ENCODE measurements at places on chromosomes 4 and X.

- no peak for DNase-seq
These were observed 26.2 kb downstream of the ARAP2 start for GRCh38 chr4:36218121-36218520.

DNA sequence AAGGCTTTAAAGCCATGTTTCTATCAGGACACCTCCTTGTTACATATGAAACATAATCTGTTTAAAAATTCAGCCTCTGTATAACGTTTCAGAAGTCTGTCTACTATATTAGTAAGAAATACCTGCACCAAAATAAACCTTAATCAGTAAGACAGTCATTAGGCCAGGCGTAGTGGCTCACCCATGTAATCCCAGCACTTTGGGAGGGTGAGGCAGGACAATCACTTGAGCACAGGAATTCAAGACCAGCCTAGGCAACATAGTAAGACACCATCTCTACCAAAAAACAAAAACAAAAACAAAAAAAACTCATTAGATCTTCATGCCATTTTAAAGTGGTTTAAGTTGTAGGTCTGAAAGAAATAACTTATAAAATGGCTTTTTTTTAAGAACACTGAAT is 107.5 kb upstream of the STIM2 start:
- no peak for DNase-seq

DNA sequence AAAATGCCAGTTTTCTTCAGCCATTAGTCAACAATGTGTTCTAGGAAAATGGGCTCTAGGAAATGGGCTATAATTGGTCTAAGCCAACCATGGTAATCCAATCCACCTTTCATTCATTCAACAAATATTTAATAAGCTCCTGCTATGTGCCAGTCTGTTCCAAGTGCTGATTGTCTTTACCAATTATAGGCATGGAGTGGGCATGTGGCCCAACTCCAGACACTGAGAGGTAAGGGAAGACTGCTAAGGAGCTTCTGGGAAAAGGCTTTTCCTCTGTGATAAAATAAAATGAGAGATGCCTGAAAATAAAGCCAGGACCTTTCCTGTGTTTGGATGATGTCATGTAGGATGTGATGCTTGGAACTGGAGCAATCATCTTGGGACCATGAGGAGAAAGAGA is 43.3 kb downstream of the HOPX start:
- DNase-seq = no peak

DNA sequence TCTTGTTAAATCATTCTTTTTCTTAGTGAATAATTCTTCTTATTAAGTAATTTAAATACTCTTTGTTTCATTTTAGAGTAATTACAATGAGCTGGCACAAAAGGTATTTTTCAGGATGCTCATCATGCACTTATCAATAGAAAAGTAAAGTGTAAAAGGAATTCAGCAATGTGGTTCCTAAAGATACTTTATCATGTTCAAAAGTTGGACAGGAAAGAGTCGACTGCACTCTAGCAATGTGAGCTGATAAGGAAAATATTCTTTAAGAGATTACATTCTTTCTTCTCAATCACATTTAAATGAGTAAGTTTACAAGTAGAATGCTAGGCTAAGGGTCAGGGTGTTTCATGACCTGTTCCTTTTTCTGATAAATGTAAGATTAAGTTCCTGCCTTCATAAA is 609.5 kb upstream of the FAM241A start:
- no peak for DNase-seq

DNA sequence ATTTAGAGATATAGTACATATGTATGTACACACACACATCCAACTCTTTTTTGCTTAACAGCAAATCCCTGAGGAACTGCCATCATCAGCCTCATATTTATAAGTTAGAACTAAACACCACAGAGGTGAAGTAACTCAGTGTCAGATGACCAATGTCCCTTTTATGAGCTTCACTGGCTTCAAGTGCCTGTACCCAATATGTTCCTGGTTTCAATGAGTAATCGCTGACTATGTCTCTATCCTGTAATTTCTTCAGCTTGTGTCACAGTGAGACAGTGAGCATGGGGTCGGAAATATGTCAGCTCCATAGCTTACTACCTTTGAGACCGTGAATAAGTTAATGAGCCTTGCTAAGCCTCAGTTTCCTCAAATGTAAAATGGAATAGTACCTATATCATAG is 136.2 kb upstream of the RASGEF1B start:
- no peak for DNase-seq

DNA sequence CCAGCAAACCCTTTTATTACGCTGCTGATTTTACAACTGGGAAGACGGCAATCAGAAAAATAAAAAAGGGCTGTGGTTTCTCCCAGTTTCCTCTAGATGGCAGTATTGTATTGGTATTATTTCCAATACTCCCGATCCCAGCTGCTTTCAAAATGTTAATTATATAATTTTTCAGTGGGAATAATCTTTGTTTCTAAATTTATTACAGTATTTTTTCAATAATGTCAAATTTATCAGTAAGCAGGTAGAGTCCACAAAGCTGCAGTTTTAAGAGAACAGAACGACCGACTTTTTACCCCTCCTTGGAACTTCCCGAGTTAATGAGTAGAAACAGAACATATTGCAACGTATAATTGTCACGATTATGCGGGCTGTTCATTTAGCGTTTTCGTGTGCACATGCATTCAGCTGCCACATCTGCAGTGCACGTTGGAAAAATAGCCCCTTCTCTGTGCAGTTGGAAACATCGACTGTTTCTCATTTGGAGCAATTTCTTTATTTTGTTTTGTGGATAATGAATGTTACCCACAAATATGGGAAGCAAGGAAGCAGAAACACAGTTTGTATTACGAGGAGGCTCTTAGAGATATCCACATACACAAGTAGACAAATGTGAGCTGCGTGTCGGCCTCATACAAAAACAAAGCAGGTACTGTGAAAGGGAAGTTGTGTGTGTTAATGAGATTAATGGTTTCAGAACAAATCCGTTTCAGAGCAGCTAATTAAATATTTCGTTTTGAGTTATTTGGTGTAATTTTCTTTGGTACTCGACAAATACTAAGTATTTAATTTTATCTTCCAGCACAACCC is 188.0 kb downstream of the STIM2 start:
- no peak for DNase-seq

DNA sequence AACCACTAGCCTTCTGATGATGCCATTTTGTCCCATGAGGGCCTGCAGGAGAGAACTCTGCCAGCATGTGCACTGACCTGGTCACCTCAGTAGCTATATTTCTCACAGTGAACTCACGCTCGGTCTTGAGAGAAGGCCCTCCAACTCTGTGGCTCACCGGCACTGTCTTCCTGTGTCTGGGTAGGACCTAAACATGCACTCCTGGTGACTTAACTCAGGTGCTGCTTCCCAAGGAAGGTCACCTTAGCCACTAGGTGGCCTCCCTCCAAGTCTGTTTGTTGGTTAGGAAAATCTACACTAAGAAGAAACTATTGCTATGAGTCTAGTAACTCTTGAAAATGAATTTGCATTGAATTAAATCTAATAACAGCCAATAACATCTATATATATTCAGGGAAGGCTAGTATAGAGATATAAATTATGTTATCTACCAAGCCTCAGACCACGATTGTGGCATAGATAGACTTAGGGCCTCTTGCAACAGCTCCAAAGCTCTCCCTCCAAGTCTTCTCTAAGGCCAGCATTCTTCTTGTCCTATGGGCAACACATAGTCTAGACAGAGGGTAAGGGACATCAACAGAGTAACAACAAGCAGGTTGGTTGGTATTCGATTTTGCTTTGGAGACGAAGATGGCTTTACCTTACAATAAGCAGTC is 24.7 kb downstream of the TLR10 start:
- no peak for DNase-seq

GRCh38 chr4:23163647-23164436 is 471.1 kb downstream of the GBA3 start:
- DNase-seq = no peak

GRCh38 chr4:24137671-24138601 is 248.1 kb upstream of the PPARGC1A start:
- DNase-seq = no peak

DNA sequence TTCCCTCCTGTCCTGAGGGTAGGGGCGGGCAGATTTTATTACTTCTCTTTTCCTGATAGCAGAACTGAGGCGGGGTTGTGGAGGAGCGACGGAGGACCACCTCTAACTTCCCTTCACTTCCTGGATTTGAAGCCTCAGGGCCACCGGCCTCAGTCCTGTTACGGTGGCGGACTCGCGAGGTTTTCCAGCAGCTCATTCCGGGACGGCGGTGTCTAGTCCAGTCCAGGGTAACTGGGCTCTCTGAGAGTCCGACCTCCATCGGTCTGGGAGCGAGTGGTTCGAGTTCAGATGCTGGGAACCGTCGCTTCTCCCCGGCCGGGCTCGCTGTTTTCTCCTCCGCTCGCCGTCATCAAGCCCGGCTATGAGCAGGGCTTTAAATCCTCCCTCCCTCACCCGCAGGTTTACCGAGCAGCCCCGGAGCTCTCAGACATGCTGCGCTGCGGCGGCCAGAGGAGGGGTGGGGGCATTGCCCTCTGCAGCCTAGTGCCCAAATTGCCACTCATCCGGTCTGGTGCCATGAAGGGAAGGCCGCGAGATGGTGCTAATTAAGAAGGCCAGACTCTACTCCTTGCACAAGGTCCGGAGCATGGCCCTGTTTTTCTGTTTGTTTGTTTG is 23.3 kb downstream of the HAND2 start:
- no peak for DNase-seq

DNA sequence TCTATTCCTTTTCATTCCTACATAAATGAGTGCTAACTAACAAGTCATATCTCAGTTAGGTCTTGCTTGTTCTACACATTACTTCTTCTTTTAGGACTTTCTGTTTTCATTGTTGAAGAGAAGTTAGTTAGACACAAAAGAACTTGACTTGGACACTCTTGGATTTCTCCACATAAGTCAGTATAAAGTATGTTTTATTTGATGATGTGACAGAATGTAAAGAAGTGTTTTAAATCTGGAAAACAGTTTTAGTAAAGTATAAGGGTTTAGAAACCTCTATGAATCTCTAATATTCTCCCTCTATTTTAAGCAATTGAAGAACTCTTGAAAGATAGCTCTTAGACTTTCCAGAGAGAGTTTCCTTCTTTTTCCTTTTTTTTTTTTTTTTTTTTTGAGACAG is 38.6 kb upstream of the TMEM33 start:
- DNase-seq = no peak

DNA sequence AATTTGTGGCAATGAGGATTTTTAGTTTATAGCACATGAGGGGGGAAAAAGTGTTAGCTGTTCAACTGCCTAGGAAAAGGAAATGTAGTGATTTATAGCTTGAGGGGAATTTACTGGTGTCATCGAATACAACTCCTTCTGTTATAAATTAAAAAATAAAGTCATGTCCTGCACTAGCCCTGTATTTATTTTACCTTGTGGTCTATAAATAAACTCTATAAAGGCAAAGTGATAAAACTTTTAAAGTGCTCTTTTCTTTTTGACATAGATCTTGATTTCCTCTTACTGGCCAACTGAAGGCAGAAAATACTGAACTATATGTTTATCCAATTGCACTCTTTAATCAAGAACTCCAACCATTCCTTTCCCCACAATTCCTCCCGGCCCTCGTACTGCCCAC is 672.1 kb upstream of the SLIT2 start:
- DNase-seq = no peak

- DNase-seq = no peak
These were observed 39.5 kb upstream of the ZNF330 start for GRCh38 chr4:141180991-141181761.

- DNase-seq = no peak
These were observed 164.1 kb upstream of the TTC29 start for GRCh38 chr4:147109800-147110199.

- no peak for DNase-seq
These were observed 161.5 kb downstream of the ARHGAP6 start for GRCh38 chrX:11504234-11504633.

DNA sequence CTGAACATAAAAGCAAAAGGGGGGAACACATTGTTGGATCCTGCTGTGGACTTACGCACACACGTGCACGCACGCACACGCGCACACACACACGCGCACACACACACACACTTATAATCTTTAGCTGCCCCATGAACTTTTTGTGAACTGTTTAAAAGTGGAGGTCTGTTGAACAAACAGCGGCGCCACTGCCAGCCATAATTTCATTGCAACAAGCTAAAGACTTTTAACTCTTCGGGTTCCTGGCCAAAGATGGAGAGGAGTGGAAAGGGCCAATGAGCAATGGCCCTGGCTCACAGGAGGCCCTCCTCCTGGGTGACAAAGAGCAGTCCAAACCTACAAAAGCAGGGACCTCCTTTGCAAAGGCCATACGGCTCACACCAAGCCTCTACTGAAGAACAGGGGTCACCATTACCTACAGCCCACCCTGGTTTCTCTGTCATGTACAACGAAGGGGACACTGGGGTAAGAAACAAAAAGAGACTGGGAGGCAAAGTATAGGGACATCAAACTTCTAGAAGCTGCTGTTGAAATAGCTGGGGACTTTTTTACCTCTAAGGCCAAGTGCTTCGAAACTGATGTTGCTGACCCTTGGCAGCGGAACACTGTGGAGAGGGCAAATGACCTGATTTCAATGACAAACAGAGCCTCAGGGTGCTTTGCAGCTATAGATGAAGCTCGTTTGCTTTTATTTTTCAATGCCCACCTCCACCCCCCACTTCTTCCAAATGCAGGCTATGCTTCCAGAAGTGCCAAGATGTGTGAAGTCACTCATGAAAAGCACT is 16.7 kb downstream of the BCOR start:
- DNase-seq = no peak

DNA sequence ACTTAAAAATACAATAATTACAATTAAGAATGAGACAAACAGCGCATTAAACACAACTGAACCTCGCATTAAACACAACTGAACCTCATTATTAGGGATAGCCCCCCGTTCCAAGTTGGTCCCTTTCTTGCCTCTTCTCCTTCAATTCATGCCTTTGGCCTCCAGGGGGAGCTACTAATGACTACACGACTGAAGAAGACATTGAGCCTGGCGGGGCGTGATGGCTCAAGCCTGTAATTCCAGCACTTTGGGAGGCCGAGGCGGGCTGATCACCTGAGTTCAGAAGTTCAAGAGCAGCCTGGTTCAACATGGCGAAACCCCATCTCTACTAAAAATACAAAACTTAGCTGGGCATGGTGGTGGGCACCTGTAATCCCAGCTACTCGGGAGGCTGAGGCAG is 56.4 kb upstream of the NWD2 start:
- DNase-seq = no peak

- no peak for DNase-seq
These were observed 82.5 kb upstream of the SORBS2 start for GRCh38 chr4:185894481-185894880.

DNA sequence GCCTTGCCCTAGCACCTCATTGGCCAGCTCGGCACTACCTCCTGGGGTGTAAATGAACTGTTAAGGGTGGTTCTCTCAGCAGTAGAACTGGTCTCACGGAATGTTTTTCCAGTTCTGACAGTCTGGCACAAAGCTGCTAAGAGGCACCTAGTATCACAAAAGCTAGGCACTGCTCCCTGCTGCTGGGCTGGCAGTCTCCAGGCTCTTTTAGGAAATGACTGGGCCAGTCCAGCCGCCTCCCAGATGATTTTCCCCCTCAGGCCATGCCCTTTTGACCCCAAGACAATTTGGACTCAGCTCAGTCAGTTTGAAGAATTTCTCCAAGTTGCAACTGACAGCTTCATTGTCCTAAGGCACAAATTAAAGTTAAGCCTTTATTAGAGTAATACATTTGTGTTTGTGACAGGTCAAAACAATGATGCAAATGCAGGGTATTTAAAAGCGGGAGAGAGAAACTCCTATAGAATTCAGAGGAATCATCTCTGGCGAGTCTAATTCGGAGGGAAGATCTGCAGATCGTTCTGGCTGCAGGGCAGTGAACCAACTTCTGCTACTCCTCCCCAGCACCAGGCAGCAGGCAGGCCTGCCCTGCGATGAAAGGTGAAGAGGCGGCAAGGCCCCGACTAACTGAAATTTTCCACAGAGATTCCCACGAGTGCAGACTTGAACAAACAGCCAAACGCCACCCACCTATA is 7.9 kb downstream of the FRMD7 start:
- no peak for DNase-seq

Data from activated T-cell treated with anti-CD3 and anti-CD28 coated beads for 4 hours (primary cell).